ENCODE measurements at places on chromosomes 2 and 18.

- no peak for DNase-seq
These were observed 10.5 kb downstream of the ATG16L1 start for GRCh38 chr2:233261819-233262555.

GRCh38 chr2:166088634-166089033 lies 39.2 kb downstream of the SCN1A start:
- no peak for DNase-seq

DNA sequence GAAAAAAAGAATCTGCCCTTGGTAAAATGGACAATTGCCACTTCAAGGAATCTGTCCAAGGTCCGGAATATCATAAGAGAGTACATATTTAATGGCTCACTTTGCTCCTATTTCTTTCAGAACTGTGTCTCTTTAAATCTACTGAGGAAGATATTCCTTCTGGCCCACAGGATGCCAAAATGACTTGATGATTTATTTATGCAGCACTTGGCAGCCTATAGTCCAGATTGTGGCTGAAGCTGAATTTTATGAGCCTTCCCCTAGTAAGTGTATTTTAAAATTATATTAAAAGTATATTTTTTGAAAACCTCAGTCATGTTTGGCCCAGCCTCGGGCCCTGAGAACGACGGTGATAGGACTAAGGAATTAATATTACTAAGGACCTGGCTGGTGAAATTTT lies 465.1 kb upstream of the HNRNPA3 start:
- no peak for DNase-seq

- no peak for DNase-seq
These were observed 121.3 kb upstream of the ZFP36L2 start for GRCh38 chr2:43347746-43348145.

DNA sequence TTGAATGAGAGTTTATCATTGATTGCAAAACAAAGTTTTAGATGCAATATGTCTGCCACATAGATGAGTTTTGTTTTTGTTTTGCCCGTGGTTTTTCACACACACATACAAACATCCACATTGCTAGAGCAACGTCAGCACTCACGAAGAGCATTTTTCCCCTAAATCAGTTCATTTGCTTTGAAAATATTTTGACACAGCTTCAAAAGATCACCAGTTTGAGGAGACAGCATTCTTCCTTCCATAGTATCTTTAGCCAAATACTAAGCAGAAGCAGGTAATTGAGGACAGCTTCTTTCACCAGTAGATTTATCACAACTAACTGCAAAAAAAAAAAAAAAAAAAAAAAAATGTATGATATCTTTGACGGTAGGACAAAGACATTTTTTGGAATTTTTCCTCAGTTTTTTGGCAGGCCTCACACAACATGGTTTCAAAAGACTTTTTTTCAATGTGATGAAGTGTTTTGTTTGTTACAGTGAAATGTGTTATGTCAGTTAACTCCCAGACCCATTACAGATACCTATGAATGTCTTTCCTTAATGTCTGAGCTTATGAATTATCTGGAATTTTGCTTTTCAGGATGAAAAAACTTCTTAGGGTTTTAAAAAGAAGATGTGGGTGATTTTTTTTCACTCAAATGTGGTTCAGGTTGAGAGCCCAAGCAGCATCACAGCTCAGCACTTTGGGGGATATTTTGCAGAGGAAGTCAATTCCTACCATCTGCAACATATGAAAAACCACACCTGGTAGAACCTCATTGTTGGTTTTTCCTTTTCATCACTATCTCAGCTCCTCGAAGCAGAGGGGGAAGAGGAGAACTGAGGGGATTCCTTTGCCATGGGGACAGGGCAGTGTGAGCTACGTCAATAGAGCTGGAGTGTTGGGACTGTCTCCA lies 31.6 kb downstream of the AOX1 start:
- no peak for DNase-seq

Data from ecto neural progenitor cell (in vitro differentiated cells).